ENCODE measurements at places on chromosomes 3 and 15. TPM values are rescaled to one million over a fixed set of nuclear protein-coding genes. Genes with fewer than 3 reads are reported as not detected.

The NRROS gene
- polyA plus RNA-seq: 6.3 TPM

The SLCO2A1 gene
- 2.7 TPM for polyA plus RNA-seq

The ADIPOQ gene
- polyA plus RNA-seq: not detected

The STRIT1 gene
- polyA plus RNA-seq: 2,129 TPM

The CDC25A gene
- 5.6 TPM for polyA plus RNA-seq

The ITGA11 gene
- polyA plus RNA-seq: 2.5 TPM

The CHRD gene
- 16.4 TPM for polyA plus RNA-seq

The THRB gene
- polyA plus RNA-seq: 0.97 TPM

The PPARG gene
- polyA plus RNA-seq: 3.8 TPM

The HRH1 gene
- polyA plus RNA-seq: 3.2 TPM

The VILL gene
- polyA plus RNA-seq: not detected

The LRRC31 gene
- polyA plus RNA-seq: not detected

The LYZL4 gene
- not detected for polyA plus RNA-seq

The GABRB3 gene
- 2.1 TPM for polyA plus RNA-seq

The CYP8B1 gene
- polyA plus RNA-seq: not detected

The CEMIP gene
- polyA plus RNA-seq: 2.1 TPM

The TM4SF4 gene
- polyA plus RNA-seq: not detected

The TMEM212 gene
- 0.36 TPM for polyA plus RNA-seq

The ZNF774 gene
- polyA plus RNA-seq: 2.5 TPM

The MYD88 gene
- polyA plus RNA-seq: 15.4 TPM

The BNIP2 gene
- polyA plus RNA-seq: 59.9 TPM

The PIGBOS1 gene
- polyA plus RNA-seq: 10.8 TPM

The KNG1 gene
- polyA plus RNA-seq: not detected

The CRTC3 gene
- polyA plus RNA-seq: 27.5 TPM

The ACKR4 gene
- 1.0 TPM for polyA plus RNA-seq
